Activated naive CD8-positive, alpha-beta T cell treated with anti-CD3 and anti-CD28 coated beads, Interleukin-2, amount 10 ng/mL, durations not matched to agents 7 days and 5 days (primary cell): ENCODE measurements at places on chromosomes 6 and 20.

GRCh38 chr20:25336561-25337422 lies 53.8 kb downstream of the ABHD12 start:
- DNase-seq = no peak

DNA sequence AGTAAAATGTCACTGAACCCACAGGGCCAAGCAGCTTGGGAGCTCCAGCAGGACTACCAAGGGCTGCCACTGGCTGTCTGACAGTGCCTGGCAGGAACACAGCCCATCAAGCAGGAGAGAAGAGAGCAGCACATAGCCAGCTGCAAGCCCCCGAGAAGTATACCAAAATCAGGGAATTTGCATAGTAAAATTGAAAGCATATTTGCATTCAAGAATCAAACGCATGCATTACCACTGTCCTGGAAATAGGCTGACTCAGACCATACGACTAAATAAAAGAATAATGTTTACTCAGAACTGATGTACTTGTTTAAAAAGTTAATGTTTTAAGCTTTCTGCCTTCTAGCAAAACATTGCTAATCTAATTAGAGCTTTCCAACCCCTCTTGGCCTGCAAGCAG lies 298.1 kb downstream of the TFAP2B start:
- DNase-seq = no peak

GRCh38 chr6:90062667-90063066 lies 168.4 kb downstream of the GJA10 start:
- no peak for DNase-seq

DNA sequence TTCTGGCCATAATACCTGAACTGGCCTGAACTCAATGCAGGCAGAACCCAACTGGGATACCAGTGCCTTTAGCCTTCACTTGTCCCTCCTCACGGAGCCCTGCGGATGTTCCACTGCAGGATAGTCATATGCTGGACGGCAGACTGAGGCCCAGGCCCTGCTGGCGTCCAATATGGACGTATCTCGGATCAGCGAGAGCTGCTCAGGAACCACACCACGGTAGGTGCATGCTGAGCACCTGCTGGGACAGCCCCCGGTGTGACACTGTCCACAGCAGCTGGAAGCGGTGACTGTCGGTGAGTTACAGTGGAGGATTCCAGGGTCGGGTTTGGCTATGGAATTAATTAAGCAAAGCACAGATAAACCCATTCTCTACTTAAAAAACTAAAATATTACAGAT lies 48.7 kb downstream of the PSMG4 start:
- no peak for DNase-seq
